ENCODE measurements at places on chromosomes 6 and 20.

DNA sequence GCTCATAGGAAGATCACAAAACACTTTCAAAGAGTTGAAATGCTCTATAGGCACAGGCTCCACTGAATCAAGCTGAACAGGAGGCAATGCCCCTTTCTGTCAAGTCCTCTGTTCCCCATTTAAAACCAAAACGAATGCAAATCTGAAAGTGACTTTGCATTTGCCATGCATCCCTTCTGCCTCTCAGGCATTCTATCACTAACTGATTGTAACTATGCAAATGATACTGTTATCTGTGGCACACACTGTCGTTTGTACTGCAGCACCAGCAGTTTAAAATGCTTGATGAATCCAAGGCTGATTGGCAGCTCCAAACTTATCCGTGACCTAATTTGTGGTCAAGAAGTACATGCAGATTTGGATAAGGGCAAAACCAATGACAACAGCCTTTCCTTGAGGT, 1067.5 kb upstream of the MAP3K7 start:
- DNase-seq, result no peak

GRCh38 chr6:85561750-85562357, 31.8 kb downstream of the SNX14 start:
- DNase-seq, result no peak

DNA sequence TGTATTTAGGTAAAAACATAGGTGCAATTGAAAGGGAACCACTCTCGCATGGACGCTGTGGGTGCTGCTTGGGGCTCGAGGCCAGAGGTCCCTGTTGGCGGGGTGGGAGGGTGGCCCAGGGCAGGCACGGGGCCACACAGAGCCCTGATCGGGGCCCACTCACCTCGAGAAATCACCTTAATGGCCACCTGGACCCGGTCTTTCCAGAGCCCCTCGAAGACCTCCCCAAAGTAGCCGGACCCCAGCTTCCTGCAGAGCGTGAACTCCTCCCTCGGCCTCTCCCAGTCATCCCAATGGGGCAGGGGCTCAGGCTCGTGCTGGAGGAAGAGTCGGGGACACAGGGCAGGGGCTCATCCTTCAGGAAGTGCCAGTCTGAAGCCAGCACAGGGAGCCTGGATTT, 3.8 kb downstream of the PTK6 start:
- no peak for DNase-seq

- no peak for DNase-seq
Measured at GRCh38 chr6:106830930-106831329, 143.6 kb downstream of the CD24 start.

DNA sequence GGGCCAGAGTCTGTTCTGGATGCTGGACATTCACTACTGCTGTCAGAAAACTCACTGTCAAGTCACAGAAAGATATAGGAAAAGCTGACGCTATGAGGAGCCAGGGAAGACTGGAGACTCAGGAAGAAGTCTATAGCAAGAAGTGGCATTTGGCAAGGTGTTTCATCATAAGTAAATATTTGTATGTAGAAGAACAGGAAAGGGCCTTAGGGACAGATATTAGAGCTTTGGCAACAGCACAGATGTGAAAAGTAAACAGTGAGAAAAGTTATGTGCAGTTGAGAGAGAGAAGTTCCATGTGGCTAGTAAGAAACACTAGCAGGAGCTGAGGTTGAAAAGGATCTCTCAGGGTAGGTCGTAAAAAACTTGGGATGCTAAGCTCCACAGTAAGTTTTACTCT, 868.9 kb downstream of the PHF3 start:
- DNase-seq, result no peak

GRCh38 chr6:41326092-41326491, 9.3 kb upstream of the NCR2 start:
- DNase-seq, result no peak

- no peak for DNase-seq
Measured at GRCh38 chr20:37552415-37552814, 24.7 kb upstream of the BLCAP start.

- no peak for DNase-seq
Measured at GRCh38 chr20:11315525-11315924, 602.2 kb upstream of the BTBD3 start.

GRCh38 chr20:30811885-30812671, 445.4 kb upstream of the DEFB115 start:
- DNase-seq, result no peak

GRCh38 chr20:19712721-19713260, 45.3 kb upstream of the RIN2 start:
- no peak for DNase-seq

GRCh38 chr6:99471638-99472037, 43.6 kb downstream of the USP45 start:
- DNase-seq, result no peak

GRCh38 chr20:32792316-32792715, 27.4 kb upstream of the MAPRE1 start:
- no peak for DNase-seq

DNA sequence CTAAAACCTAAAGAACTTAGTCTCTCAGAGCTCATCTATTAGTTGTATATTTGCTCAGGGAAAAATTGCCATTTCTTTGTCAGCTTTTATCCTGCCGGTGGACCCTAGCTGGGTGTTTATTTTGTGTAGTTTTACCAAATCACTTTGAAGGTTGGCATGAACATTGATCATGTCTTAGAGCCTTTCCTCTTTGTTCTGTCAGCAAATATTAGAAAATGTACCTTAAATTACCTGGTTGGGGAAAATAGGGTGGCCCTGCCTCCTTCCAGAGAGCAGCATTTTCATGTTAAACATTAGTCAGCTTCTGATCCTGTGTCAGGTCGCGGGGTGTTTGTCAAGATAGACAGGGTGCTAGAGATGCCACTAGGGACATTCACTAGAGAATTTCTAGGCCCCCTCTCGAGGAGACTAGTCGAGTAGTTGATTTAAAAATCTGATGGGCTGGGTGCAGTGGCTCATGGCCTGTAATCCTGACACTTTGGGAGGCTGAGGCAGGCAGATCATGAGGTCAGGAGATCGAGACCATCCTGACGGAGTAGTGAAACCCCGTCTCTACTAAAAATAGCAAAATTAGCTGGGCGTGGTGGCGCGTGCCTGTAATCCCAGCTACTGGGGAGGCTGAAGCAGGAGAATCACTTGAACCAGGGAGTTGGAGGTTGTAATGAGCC, 11.2 kb downstream of the RALY start:
- DNase-seq, result no peak

GRCh38 chr20:59024111-59024530, 4.9 kb downstream of the TUBB1 start:
- no peak for DNase-seq

DNA sequence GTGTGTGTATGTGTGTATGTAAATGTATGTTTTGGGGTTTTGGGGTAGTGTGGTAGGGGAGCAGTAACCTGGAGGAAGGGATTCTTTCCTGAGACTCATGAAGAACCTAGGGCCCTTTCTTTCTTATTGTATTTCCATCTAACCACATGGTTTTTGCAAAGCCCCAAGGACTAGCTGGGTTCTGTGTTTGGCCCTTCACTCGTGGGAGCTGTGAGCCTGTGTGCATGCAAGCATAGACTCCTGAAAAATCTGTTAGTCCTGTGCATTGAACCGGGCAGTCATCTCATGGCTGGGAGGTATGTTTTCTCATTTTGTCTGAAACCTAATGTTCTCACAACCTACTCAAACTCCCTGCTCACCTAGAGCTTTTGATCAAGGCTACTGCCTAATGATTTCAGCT, 219.1 kb downstream of the PHACTR1 start:
- no peak for DNase-seq

DNA sequence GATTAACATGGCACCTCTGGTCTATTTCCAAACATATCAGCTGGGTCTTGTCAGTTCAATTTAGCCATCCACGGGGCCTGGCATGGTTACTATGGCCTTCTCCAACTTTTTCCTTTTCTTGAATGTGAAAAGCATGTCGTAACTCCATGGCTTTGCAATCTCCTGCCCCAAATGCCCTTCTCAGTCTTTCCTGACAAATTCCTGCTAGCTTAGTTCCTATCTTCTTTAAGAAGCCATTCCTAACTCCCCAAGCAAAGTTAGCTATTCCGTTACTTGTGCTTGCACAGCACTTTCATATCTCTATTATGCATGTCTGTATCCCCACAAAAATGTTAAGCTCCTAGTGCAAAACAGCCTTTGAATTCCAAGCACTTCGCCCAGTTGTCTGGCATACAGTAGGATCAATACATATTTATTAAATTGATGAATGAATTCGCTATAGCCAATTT, 105.6 kb downstream of the AIG1 start:
- DNase-seq, result no peak

GRCh38 chr6:155120034-155120433, 124.9 kb downstream of the TIAM2 start:
- DNase-seq, result no peak

- no peak for DNase-seq
Measured at GRCh38 chr6:29831776-29832175, 4.2 kb downstream of the HLA-G start.

GRCh38 chr6:167056370-167056769, 57.2 kb downstream of the CEP43 start:
- DNase-seq, result no peak

GRCh38 chr6:55636406-55637102, 57.6 kb upstream of the HMGCLL1 start:
- DNase-seq, result no peak

GRCh38 chr6:56278171-56278591, 30.8 kb upstream of the COL21A1 start:
- DNase-seq, result no peak

DNA sequence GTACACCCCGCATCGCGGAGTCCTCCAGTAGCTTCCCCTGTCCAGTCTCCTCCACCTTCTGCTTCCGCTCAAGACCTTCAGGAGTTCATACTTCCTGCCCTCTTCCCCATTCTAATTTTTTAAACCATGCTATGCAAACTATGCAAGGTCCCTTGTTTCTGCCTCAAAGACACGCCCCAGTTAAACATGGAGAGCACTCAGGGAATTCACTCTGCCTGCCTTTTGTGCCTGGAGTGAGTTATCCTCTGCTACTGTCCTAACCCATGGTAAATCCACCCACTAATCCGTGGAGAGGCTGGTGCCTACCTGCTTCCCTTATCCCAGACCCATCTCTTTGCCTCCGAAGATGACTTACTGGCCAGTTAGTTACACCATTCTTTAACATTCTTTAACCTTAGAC, 473.7 kb upstream of the JARID2 start:
- no peak for DNase-seq

DNA sequence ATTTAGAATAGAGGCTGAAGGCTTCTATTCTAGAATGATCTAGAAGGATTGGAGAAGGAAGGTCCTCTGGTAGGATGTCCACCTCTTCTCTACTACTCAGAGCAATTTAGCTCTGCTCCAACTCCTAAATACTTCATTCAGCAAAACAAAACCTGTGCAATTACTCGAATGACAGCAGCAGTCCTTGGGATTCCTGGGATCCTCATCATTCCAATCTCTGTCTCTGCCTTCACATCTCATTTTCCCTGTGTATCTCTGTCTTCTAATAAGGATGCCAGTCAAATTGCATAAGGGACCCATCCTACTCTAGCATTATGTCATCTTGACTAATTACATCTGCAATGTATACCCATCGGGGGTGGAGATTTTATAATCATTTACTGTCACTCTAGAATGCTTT, 5.5 kb upstream of the AIG1 start:
- no peak for DNase-seq

DNA sequence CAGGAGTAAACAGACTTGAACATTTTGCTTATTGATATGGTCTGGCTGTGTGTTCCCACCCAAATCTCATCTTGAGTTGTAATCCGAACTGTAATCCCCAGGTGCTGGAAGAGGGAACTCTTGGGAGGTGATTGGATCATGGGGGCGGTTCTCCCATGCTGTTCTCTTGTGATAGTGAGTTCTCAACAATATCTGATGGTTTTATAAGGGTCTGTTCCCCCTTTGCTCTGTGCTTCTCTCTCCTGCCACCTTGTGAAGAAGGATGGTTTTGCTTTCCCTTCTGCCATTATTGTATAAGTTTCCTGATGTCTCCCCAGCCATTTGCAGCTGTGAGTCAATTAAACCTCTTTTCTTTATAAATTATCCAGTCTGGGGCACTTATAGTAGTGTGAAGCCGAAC, 40.0 kb downstream of the MYLIP start:
- DNase-seq, result peak; percentile 8

GRCh38 chr20:23614163-23614562, 8.4 kb upstream of the CST9 start:
- DNase-seq, result no peak

- no peak for DNase-seq
Measured at GRCh38 chr6:38187325-38187724, 367.8 kb downstream of the ZFAND3 start.

DNA sequence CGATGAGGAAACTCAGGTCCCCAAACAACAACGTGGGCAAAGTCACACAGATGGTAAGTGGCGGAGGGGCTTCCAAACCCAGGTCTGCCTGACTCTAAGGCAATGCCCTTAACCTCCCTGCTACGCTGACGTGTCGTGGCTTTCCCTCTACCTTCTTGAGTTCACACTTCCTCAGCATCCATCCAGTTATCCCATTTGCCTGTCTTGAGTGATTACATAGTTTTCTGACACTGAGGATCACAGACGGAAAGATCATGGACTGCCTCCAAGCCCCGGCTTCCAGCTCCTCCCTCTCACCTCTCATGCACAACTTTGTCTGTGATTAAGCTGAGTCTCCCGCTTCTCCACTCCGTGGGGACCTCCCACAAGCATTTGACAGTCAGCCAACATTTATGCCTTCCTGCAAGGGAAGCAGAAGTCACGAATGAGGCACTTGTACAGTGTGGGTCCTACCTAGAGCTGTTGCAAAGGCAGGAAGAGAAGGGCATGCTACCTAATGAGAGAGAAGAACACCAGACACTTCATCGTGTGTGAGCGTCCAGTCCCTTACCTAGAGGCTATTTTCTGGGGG, 33.8 kb downstream of the TBC1D7 start:
- DNase-seq, result no peak

- no peak for DNase-seq
Measured at GRCh38 chr20:15814360-15814759, 758.9 kb downstream of the KIF16B start.

DNA sequence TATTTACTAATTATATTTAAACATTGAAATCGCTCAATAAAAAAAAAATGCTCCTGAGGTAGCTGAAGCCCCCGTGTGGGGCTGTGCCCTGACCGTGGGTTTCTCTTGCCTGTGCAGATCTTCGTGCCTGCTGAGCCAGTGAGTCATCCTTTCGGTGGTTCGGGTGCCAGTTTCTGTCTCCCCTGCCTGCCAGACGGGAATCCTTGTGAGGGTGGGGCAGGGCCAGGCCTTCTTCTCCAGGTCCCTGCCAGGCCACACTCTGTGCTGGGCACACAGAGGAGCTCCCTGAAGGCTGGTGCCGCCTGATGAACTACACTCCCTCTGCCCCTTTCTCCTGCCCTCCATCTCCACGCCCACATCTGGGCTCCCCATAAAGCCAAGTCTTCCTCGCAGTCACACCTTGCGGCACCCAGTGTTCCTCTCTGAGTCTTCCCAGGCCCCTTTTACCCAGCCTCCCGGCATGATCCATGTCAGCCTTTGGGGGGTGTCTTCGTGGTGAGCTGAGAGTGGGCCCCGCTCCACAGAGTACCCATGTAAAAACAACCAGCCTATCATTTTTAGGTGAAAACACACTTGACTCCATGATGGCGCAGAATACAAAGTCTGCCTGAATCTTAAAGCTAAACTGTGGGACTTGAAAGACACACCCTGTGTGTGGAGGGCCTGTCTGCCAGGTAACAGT, 19.3 kb downstream of the FGD2 start:
- DNase-seq, result no peak

- no peak for DNase-seq
Measured at GRCh38 chr6:6694368-6694780, 105.9 kb downstream of the LY86 start.

Data from NCI-H1092 treated with DMSO at 0.1 percent for 48 hours (cell line).